Umbilical cord (tissue), 2 donors: ENCODE measurements at places on chromosomes 1 and 21. TPM values are rescaled to one million over a fixed set of nuclear protein-coding genes. Genes with fewer than 3 reads are reported as not detected.
A peak's percentile ranks its signal among the peaks of the same experiment; 100 is the strongest.

GRCh38 chr1:213464786-213465460, 413.9 kb downstream of the RPS6KC1 start:
- no peak for DNase-seq

DNA sequence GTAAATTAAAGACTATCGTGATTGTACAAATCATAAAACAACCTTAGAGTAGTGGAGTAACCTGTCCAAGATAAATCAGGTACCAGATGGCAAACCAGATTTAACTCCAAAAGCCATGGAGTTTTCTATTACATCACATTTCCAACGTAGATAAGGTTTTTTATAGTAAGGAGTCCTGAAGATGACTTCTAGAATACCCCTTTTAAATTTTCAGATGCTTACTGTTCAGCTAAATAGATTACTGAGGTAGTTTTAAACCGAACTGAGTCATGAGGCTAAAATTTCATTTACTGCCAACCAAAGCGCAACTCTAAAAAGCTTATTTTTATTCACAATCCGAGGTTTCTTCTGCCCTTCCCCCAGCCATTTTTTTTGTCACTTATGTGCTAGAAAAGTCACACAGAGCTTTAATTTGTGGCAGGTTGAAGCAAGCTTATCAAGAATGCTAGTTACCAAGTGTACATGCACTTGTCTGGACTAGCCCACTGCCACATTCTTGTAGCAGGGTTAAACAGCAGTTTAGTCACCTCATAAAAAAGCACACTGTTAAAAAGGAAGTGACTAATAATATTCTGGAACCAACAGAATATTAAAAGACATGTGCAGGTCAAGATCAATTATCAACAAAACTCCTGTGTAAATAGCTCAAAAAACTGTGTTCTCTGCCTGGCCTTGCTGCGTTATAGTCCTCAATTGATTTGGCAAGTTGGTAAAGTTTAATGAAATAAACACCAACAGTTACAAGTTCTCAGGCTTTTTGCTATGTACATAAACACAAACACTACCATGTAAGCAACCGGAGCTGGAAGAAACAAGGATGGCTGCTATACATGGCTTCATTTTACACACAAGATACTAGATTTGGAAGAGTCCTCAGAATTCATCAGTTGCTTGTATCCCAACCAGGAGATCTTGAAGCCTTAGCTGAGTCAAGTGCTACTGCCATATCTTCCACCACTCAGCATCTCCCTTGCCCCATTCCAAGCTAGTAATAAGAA, 180.3 kb upstream of the DMRTA2 start:
- DNase-seq = peak; percentile 60

DNA sequence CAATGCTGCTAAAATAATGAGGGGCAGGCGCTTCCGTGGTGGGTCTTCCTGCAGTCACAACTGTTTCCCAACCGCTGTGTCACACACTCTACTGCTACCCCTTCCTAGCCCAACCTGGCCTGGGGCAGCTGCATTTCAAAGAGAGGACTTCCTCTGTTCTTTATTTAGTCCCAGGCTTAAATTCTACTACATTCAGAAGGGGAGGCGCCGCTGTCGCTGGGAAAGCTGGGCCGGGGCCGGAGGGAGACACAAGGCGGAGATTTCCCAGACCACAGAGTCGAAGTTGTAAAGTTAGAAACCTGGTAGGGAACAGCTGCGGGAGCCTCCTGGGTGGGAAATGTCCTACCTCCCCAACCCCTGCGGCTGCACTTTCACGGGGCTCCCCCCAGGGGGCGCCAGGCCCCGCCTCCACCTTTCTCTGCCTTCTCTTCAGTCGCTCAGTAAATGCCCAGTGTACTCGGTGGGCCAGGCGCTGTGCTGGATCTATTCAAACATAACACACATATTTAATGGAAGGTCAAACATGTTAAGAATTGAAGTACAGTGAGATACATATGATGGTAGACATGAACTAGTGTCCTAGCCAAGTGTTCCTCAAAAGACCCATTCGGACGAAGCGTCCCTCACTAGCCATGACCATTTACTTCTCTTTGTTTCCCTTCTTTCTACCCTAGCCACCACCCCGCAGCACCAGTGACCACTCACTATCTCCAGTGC, 23.1 kb downstream of the DYRK3 start:
- peak; percentile 32 for DNase-seq

- DNase-seq = no peak
Measured at GRCh38 chr1:228882041-228882770, 146.9 kb downstream of the RHOU start.

- DNase-seq = peak; percentile 64
Measured at GRCh38 chr1:93595266-93595665, 86.4 kb downstream of the BCAR3 start.

GRCh38 chr1:185695299-185695698, 38.9 kb upstream of the HMCN1 start:
- no peak for DNase-seq

The FAM72D gene
- not detected for total RNA-seq

DNA sequence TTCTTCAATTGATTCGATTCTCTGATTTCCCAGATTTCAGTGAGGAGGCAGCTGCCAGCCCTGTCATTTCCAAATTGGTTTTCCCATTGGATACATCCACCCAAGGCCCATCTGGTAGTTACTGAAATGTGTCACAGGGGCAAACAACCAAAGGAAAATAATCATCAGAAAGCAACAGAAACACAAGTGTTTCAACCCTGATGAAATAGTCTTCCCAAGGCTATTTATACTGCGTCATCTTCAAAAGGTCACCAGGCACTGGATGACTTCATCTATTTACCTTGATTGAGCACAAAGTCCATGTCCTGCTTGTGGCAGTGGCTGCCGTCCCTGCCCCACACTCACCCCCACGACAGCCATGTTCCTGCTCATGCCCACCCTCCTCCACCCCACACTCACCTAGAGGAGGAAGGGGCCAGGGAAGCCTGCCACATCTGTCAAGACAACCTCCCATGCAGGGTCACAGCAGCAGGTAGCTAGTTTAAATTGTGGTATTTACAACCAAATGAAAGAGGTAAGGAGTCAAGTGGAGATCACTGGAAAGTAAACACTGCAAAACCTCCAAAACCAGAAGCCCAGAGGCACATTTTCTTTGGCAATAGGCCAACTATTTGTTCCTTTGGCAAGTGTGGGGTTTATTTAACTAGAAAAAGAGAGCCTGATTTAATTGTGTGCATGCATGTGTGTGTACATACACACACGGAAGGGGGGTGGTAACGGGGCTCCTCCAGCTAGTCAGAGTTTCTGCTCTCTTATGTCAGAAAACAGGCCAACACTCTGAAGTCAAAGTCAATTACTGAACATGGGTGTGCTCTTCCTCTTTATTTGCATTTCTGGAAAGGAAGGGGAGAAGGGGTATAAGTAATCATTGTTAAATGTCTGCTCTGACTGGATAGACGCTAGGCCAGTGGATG, 49.5 kb upstream of the RAB4A start:
- DNase-seq = peak; percentile 50

DNA sequence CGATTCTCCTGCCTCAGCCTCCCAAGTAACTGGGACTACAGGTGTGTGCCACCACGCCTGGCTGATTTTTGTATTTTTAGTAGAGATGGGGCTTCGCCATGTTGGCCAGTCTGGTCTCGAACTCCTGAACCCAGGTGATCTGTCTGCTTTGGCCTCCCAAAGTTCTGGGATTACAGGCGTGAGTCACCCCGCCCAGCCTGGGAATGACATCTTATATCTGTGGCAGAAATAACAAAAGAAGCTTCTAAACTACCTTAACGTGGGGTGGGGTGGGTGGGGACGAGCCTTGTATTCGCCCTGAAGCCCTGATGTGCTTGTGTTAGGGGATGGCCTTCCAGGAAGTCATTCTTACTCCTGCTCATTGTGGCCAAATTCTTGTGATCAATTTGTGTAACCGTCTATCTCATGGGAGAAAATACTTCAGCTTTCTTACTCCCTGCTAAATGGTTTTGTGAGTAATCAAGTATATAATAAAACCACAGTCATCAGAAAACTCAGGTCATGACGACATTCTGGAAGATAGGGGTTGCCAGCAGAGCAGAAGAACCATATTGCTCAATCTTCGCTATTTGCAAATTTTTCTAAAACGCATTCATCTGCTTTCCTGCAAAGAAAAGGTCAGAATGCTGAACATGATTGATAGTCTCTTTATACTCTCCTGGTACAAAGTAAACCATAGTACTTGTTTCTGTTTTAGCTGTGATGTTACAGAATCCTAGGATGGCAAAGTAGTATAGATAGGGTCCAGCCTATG, 63.2 kb downstream of the DIRAS3 start:
- DNase-seq = peak; percentile 7

GRCh38 chr1:157852476-157852875, 10.9 kb upstream of the CD5L start:
- no peak for DNase-seq

The SPRR4 gene
- total RNA-seq = not detected

The MCOLN3 gene
- total RNA-seq = 2.6 TPM

The GBP7 gene
- total RNA-seq = not detected

The PDE4B gene
- total RNA-seq = 61.6 TPM

The IL12RB2 gene
- 9.4 TPM for total RNA-seq

- DNase-seq = no peak
Measured at GRCh38 chr1:177067752-177068410, 96.6 kb downstream of the ASTN1 start.

The ABCB10 gene
- total RNA-seq = 29.4 TPM

DNA sequence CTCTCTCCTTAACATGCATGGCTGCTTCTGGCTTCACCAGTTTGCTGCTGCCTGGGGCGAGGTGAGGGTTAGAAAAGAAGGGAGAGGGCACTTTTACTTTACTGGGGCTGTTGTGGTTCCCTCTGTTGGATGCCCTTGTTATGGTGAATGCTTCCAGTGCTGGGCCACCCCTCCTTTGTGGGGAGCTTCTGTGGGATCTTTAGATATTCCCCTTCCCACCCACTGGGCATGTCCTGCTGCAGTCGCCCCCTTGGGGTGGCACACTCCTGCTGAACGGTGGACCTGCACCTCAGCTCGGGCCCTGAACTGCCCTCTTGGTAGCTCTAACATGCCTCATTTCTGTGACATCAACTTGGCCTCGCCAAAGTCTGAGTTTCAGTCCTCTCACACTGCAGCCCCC, 6.0 kb downstream of the TNN start:
- no peak for DNase-seq

GRCh38 chr21:17257784-17258183, 255.1 kb upstream of the CXADR start:
- no peak for DNase-seq

The KRTAP19-2 gene
- 8.2 TPM for total RNA-seq

DNA sequence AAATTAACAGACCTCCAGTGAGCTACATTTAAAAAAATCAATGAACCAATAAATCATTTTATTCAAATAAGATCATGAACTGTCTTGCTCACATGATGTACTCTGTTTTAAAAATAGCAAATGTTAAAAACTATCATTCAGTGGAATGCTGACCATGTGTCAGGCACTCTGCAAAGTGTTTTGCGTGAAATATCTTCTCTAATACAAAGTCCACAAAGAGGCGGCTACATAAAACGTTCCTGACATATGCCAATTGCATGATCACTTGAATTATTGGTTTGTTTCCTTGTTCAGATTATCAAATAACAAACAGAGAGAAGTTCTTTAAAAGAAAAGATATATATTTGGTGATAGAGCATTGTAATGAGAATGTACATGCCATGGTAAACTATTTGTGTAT, 10.7 kb downstream of the FMO2 start:
- DNase-seq = no peak
